ENCODE measurements at places on chromosomes 5 and 9.
A peak's percentile ranks its signal among the peaks of the same experiment; 100 is the strongest.

DNA sequence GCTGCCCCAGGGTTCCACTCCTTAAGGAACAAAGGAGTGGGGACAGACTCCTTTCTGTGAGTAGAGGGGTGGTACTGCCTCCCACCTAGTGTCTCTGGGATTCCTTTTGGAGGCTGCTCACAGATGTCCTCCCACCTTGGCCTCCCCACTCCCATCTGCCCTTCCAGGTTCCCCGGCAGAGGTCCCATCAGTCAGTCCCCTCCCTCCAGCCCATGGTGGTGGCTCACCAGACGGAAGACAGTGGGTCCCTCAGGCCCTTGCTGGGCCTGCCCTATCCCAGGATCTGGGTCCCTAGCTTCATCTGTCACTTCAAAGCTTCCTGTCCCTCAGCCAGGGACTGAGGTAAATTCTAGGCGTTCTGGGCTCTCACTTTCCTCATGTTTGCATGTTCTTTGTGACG, 35.6 kb upstream of the NEK6 start:
- DNase-seq, result no peak

GRCh38 chr5:137617528-137618205, 118.2 kb downstream of the KLHL3 start:
- DNase-seq, result no peak

GRCh38 chr5:94209774-94210355, 408.5 kb downstream of the KIAA0825 start:
- no peak for DNase-seq

DNA sequence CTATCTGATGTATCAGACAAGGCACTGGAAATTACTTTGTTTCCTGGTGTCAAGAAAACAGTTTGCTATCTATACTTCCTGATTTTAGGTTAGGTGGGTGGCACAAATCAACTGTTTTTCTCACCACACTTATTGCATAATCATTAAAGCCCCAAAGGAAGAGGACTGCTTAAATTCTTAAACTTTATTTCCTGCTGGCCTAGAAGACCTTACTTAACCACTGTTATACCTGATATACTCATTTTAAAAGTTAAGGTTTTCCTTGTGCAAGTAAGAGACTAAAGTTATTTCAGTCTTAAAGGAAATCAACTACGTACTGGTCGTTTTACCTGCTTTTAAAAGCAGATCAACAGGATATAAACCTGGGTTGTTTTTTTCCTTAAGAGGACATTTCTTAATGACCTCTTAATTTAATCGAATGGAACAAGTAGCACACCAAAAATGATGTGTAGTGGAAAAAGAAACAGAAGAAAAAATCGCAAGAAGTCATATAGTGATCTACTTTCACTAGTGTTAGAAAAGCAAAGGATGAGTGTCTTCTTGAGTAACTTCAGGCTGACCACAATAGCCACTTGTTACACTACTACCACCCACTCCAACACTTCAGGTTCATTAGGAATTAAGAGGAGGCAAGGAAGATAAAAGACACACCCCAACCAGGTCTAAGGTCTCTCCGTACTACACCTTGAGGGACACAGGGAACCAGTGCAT, 974 bp downstream of the CLINT1 start:
- peak; percentile 8 for DNase-seq

GRCh38 chr5:132387640-132388117, 18.2 kb downstream of the SLC22A5 start:
- DNase-seq, result peak; percentile 99

GRCh38 chr5:108703313-108703712, 44.4 kb upstream of the FER start:
- DNase-seq, result no peak

DNA sequence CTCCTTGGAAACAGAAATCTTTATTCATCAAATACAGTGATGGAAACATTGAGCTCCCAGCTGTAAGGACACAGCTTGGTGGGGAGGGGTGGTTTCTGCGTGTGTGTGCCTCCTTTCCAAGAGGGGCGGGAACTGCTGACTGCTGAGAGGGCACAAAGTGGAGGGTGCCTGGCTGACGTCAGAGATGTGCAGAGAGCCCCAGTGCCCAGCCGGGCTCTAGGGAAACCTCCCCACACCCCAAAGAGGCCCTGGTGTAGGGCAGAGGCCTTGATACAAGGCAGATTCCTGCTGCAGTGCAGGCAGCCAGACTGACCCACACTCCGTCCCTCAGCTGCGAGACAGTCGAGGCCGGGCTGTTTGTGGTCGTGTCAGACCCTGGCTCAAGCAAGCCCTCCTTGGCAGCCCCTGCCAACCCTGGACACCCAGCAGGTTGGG, 191.0 kb downstream of the CACNA1B start:
- no peak for DNase-seq

- no peak for DNase-seq
Observed at GRCh38 chr5:178449163-178450070, 140.8 kb downstream of the COL23A1 start.

DNA sequence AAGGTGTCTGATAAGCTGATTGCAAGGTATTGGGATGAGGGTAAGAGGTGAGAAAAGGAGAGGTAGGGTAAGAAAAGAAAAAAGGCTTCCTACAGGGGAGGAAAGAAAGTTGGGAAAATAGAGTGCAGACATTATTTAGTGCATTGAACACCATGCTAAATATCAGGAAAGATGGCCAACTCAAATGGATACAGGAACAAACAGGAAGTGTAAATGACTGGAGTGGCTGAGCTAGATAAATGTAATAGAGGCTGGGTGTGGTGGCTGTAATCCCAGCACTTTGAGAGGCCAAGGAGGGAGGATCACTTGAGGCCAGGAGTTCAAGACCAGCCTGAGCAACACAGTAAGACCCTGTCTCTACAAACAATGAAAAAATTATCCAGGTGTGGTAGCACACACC, 32.2 kb downstream of the OTP start:
- no peak for DNase-seq

GRCh38 chr5:53927668-53928247, 367.3 kb downstream of the NDUFS4 start:
- DNase-seq, result no peak

GRCh38 chr9:122767817-122768216, 20.9 kb upstream of the OR5C1 start:
- DNase-seq, result no peak

- no peak for DNase-seq
Observed at GRCh38 chr5:75340714-75341478, 3.9 kb downstream of the HMGCR start.
